ENCODE measurements at places on chromosomes 2 and 18.

DNA sequence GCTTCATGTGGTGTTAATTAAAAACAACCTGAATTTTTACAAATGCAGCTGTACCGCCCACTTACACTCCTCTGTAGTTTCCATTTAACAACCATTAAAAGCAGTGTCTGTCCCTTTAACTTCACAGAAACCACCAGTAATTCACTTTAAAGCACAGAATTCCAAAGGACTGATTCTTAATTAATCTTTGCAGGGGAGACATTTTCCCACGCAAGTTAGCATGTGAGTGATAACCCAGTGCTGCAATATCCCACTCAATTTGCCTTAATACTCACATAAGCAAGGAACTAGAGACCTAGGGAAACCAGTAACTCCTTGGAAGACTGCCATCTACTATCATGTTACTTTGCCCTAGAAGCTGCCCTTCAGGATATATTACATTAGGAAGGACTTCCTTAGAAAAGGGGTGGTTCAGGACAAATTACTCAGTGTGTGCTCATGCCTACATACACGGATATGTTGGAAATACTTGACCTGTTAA is 102.3 kb downstream of the OSR1 start:
- peak; percentile 93 for DNase-seq

DNA sequence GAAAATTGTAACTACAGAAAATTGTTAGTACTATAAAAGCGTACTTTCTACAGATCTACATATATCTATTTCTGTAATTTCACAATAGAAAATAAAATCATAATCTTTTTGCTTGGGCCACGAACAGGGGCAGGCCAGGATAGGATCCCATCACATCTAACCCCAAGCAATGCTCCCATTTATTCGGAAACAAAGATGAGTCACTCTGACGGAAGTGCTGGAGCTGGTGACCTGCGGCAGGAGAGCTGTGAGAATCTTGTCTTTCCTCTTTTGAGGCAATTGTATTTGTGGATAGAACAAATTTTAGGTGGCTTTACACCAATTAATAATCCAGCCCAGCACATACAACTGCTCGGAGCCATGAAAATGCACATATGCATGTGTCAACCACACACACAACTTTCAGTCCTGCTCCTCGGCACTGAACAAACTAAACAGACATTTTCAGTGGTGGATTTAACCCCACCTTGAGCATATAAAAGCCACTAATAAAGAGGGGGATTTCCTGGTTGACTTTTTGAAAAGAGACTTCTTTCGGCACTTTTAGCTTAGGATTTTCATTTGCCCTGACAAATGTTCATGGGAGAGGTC is 22.3 kb upstream of the INSIG2 start:
- no peak for DNase-seq

- DNase-seq: no peak
Observed at GRCh38 chr2:150484461-150485021, 2.9 kb downstream of the RND3 start.

- DNase-seq: no peak
Observed at GRCh38 chr2:136962105-136962725, 196.9 kb downstream of the THSD7B start.

DNA sequence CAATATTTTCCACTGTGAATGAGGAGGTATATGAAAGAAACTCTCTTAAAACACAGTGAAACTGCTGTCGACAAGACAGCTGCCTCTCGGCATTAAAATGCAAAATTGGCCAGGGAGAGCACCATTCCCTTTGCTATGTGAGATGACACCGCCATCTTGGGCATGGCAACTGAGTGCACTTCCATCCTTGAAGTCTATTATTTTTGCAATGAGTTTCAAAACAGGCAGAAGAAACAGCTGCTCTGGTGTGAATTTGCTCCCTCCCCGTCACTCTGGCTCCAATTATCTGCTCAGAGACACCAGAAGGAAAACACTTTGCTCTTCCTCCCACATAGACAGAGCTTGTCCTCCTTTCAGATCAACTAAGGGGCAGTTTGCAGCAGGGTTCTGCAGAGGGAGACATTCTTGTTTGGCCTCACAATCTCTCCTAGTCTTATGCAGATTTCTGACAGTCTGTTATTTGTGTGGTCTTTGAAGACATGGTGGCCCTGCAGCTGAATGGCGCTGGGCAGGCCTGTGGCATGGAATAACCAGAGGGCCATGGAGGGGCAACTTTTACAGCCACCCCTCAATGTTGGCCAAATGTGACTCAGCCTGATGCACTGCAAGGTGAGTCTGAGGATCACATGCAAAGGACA is 48.6 kb upstream of the SEC11C start:
- DNase-seq: no peak
